Panc1 (cell line): ENCODE measurements at places on chromosomes 7 and 10. TPM values are rescaled to one million over a fixed set of nuclear protein-coding genes. Genes with fewer than 3 reads are reported as not detected.

MUC3A gene
- 24.7 TPM for total RNA-seq

DNA sequence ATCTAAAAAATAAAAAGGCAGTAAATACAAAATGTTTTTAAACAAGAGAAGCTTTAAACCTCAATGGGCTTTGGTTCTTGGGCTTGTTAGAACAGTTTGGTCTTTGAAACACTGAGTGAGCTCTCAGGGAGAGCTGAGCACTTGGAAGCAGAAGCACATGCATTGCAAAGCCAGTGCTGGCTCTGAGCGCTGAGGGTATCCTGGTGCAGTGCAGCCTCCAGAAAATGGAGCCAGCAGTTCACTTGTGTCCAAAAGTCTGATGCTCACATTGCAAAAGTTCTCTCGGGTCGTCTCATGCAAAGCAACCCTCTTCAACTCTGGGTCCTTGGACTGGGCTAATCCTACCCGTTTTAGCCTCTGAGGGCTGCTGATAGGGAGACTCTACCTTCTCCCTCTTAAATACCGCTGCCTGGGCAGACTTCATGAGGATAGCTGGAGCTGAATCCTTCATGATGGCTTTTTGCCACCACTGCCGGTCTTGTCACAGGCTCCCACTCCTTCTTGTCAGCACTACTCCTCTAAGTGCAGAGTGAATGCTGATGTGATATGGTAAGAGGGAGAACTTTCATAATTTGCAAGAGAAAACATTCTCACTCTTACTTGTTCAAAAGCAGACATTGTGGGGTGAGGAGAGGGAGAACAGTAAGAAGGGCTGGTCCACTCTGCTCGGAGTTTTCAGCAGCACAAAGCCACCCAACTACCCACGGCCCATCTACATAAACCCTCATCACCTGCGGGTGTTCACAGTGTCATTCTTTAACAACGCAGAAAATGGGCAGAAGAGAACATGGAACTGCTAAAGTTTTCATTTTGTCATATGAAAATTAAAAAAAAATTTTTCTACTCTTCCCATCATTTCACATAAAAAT is 42.2 kb upstream of the BMPER start:
- H3K36me3 ChIP-seq = no peaks in the 10 kb centered on the region
- H3K4me3 ChIP-seq = no peak overlapping the region
- no peak overlapping the region for H3K27ac ChIP-seq
- H3K27me3 ChIP-seq = no peaks in the 10 kb centered on the region

GRCh38 chr10:104391150-104391968 is 37.7 kb downstream of the CFAP58 start:
- H3K4me3 ChIP-seq = no peak overlapping the region
- H3K36me3 ChIP-seq = no peaks in the 10 kb centered on the region
- H3K27me3 ChIP-seq = peaks cover 39% of the 10 kb centered on the region
- H3K27ac ChIP-seq = no peak overlapping the region
- H3K4me1 ChIP-seq = no peaks in the 10 kb centered on the region

- peak overlapping the region; percentile 31; the same call in 1 of the 2 replicates for H3K27ac ChIP-seq
- no peak for DNase-seq
- H3K36me3 ChIP-seq = no peaks in the 10 kb centered on the region; the same call in 1 of the 2 replicates
- H3K4me3 ChIP-seq = peak overlapping the region; percentile 83
- H3K27me3 ChIP-seq = no peaks in the 10 kb centered on the region
Observed at GRCh38 chr7:138000081-138000701, 1.7 kb downstream of the CREB3L2 start.

- DNase-seq = no peak
- no peaks in the 10 kb centered on the region for H3K4me1 ChIP-seq
- no peaks in the 10 kb centered on the region for H3K36me3 ChIP-seq
- no peak overlapping the region for H3K4me3 ChIP-seq
- H3K27me3 ChIP-seq = peaks cover 7% of the 10 kb centered on the region; the same call in 1 of the 2 replicates
Observed at GRCh38 chr10:48476279-48476982, 128.4 kb downstream of the ARHGAP22 start.

DNA sequence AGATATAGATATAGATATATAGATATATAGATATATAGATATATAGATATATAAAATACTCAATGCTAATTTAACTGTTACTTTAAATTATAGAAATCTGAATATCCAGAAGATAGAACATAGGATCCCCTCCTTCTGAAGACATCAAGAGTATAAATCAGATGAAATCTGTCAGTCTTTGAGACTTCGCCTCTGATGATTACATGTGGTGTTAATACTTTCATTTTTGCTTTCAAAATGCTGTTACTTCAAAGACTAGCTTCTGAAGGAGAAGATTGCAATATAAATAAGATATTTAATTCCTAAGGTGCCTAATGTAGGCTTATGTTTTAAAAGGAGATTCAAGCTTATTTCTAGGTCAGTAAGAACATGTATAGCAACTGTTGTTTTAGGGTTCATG is 180.4 kb downstream of the TSPAN12 start:
- no peak for DNase-seq
- no peaks in the 10 kb centered on the region for H3K4me1 ChIP-seq
- H3K4me3 ChIP-seq = no peak overlapping the region
- no peak overlapping the region for H3K27ac ChIP-seq

- H3K27ac ChIP-seq = peak overlapping the region; percentile 99
- H3K4me3 ChIP-seq = peak overlapping the region; percentile 88
Observed at GRCh38 chr10:63628526-63629362, 107.5 kb downstream of the REEP3 start.

GRCh38 chr7:5679813-5680473 is 101.5 kb downstream of the RNF216 start:
- H3K27me3 ChIP-seq = no peaks in the 10 kb centered on the region
- H3K4me1 ChIP-seq = peaks cover 5% of the 10 kb centered on the region; the same call in 1 of the 2 replicates
- H3K36me3 ChIP-seq = no peaks in the 10 kb centered on the region; the same call in 1 of the 2 replicates
- H3K27ac ChIP-seq = no peak overlapping the region
- no peak for DNase-seq

ING3 gene
- 9.1 TPM for total RNA-seq

POMZP3 gene
- total RNA-seq = 21.8 TPM

ASZ1 gene
- total RNA-seq = not detected

DNA sequence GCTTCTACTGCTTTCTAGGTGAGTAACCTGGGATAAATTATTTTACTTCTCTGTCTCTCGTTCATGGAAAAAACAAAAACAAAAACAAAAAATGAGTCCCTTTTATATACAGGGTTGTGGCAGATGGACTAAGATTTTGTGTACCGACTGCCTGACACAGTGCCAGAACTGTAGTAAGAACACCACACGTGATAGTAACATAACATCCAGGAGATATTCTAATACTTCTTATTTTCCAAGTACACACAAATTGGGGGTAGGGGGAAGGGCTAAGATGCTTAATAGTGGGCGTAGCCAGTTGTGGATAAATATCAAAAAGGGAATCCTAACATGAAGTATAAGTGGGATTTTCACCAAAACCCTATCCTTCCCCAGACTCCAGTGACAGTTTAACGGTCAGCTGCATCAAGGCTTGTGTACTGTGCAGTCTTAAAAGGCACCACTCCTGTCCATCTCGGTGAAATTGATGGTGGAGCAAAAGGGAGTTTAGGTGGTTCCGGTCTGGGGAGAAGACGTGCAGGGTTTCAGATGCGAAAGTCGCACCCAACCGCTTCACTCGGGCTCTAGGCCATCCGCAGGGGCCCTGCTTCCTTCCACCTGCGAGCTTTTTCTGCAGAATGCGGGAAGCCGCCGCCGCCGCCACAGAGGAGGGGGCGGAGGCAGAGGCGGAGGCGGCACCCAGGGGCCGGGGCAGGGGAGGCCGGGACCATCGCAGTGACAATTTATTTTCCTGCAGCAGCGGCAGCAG is at the start of gene STAMBPL1:
TSS of gene STAMBPL1 (plus strand) at position 712 of the 748 bp plus-strand sequence. CDS start 21,464 bp downstream, outside the sequence.
- no peaks in the 10 kb centered on the region for H3K36me3 ChIP-seq
- peak within 1 kb of the TSS; percentile 100 for H3K27ac ChIP-seq
- H3K4me1 ChIP-seq = peaks cover 38% of the 10 kb centered on the region
- no peaks in the 10 kb centered on the region for H3K27me3 ChIP-seq
- H3K4me3 ChIP-seq = peak within 1 kb of the TSS; percentile 67

DNA sequence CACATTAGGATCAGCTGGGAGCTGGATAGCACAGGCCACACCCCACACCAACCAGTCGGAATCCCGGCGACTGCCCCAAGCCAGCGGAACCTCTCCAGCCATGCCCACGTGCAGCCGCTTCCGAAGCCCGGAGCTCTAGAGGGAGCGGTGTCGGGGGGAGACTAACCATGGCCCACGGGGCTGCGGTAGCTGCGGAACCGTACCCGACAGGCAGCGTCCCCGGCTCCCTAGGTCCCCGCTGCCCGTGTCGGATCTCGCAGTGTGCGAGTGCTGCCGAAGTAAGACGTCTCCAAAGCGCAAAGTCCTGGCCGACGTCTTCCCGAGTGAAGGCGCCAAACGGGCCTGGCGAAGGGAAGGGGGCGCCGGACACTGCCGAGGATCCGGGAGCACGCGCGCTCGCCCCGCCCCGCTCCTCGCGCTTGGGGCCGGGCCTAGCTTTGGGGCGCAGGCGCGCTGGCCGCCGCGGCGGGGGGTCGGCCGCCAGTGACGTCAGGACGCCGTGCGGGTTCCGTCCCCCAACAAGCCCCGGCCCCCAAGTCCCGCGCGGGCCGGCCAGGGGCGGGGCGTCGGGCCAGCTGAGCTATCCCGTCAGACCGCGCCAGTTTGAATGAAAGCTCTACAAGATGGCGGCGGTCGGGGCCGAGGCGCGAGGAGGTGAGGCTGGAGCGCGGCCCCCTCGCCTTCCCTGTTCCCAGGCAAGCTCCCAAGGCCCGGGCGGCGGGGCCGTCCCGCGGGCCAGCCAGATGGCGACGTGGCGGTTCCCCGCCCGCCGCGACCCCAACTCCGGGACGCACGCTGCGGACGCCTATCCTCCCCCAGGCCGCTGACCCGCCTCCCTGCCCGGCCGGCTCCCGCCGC is at the start of gene SUV39H2:
TSS of gene SUV39H2 (plus strand) at position 601 of the 858 bp plus-strand sequence. CDS start at position 624, 23 bp downstream.
- H3K4me1 ChIP-seq = peaks cover 11% of the 10 kb centered on the region; the same call in 1 of the 2 replicates
- DNase-seq = peak; percentile 33
- peaks cover 2% of the 10 kb centered on the region for H3K36me3 ChIP-seq
- peak within 1 kb of the TSS; percentile 86 for H3K27ac ChIP-seq
- H3K27me3 ChIP-seq = no peaks in the 10 kb centered on the region

GRCh38 chr10:5500910-5501309 is 1.5 kb upstream of the CALML5 start:
- H3K27ac ChIP-seq = no peak overlapping the region
- H3K4me1 ChIP-seq = no peaks in the 10 kb centered on the region
- no peak for DNase-seq
- H3K36me3 ChIP-seq = no peaks in the 10 kb centered on the region
- H3K27me3 ChIP-seq = no peaks in the 10 kb centered on the region
- H3K4me3 ChIP-seq = no peak overlapping the region

- DNase-seq = no peak
- H3K27me3 ChIP-seq = no peaks in the 10 kb centered on the region
- no peaks in the 10 kb centered on the region for H3K36me3 ChIP-seq
Observed at GRCh38 chr7:137402536-137403352, 59.2 kb upstream of the PTN start.

BTBD16 gene
- total RNA-seq = 0.82 TPM

DNA sequence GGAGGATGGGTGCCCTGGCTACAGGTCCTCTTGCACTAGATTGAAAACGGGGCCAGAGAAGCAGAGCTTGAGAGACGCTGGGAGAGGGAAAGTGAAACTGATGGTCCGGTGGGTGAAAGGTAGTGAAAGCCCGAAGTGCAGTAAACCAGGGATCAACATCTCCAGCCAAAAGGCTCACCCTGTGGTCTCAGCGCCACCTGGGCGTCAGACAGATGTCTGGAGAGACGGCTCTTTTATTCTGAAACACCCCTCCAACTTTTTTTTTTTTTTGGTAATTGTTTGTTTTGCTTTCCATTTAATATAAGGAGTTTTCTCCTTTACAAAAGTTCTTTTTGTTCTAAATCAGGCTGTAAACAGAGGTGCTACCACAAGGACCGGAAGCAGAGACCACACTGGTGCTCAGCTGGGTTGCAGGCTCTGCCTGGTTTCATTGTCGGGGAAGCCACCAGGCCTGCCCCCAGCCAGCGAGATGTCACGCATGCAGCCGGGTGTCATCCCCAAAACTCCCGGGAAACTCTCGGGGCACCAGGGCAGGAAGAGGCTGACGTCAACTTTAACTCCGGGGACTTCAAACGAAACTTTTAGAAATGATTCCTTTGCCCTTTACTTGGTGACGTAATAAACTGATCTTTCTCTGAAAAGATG is 11.2 kb downstream of the IL2RA start:
- H3K36me3 ChIP-seq = no peaks in the 10 kb centered on the region
- H3K27ac ChIP-seq = no peak overlapping the region
- no peaks in the 10 kb centered on the region for H3K27me3 ChIP-seq
- peaks cover 3% of the 10 kb centered on the region; the same call in 1 of the 2 replicates for H3K4me1 ChIP-seq

DNA sequence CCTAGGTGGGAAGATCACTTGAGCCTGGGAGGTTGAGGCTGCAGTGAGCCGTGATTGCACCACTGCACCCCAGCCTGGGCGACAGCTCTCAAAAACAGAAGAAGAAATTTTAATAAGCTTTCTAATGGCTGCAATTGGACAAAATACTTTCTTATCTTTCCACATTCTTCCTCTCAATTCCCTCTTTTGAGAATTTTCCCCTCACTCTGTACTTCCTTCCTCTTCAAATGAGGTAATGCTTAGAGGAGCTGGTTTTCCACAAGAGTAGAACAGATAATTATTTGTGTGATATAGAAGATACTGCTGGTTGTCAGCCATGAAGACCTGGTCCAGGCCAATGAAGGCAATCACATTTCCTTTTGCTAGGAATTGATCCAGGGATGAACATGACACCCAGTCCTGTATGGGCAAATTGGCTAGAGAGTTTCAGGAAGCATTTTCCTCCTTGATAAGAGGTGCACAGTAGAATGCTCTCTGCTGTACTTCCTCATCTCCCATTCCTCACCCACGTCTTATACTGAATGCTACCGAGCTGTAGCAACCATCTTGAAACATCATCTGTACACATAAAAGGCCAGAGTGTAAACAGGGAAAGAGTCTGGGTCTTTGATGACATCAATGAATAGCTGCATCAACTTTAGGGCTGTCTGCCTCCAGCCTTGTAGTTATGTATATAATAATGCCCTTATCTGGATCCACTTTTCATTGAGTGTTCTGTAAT is 103.9 kb downstream of the CDK6 start:
- H3K4me1 ChIP-seq = no peaks in the 10 kb centered on the region
- no peak overlapping the region for H3K27ac ChIP-seq
- DNase-seq = no peak
- H3K27me3 ChIP-seq = no peaks in the 10 kb centered on the region
- H3K36me3 ChIP-seq = no peaks in the 10 kb centered on the region
- H3K4me3 ChIP-seq = no peak overlapping the region

ANKRD1 gene
- total RNA-seq = 0.26 TPM

TMEM139 gene
- total RNA-seq = 2.0 TPM

TMEM184A gene
- total RNA-seq = 9.2 TPM

- no peak for DNase-seq
- H3K27me3 ChIP-seq = no peaks in the 10 kb centered on the region
- no peaks in the 10 kb centered on the region for H3K4me1 ChIP-seq
- no peak overlapping the region for H3K27ac ChIP-seq
Observed at GRCh38 chr7:24729365-24730017, 27.8 kb downstream of the GSDME start.

- no peaks in the 10 kb centered on the region for H3K27me3 ChIP-seq
- DNase-seq = no peak
- H3K36me3 ChIP-seq = peaks cover under 1% of the 10 kb centered on the region; the same call in 1 of the 2 replicates
- H3K27ac ChIP-seq = no peak overlapping the region
Observed at GRCh38 chr10:126972635-126973414, 67.6 kb downstream of the DOCK1 start.
